ENCODE measurements at places on chromosomes 1 and 21.

- no peak for DNase-seq
These were observed 139.9 kb downstream of the TPR start for GRCh38 chr1:186234976-186235686.

DNA sequence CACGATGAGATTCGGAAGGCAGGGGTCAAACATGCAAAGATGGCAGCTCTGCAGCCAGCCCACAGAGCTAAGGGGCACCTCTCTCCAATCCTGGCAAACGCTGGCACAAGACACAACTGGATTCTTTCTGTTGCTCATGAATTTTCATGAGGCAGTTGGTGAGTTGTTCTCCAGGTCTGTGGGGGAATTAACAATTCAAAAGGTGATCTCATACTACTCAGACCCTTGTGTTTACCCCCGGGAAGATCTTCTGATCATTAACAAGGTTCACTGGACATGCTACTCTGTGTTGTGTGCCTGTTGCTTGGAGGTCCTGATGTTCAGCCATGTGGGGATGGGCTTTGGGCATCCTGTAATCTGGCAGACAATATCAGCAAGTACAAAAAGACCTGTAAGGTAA, 128.9 kb downstream of the HHAT start:
- no peak for DNase-seq

- DNase-seq, result peak; percentile 63
These were observed 1.4 kb downstream of the TENT5B start for GRCh38 chr1:27011058-27011764.

- no peak for DNase-seq
These were observed 115.5 kb downstream of the MIS18A start for GRCh38 chr21:32163386-32163785.

GRCh38 chr1:110210604-110211495, 736 bp downstream of the KCNC4 start:
- peak; percentile 28 for DNase-seq

- no peak for DNase-seq
These were observed 159.8 kb downstream of the TGFBR3 start for GRCh38 chr1:91725989-91726721.

DNA sequence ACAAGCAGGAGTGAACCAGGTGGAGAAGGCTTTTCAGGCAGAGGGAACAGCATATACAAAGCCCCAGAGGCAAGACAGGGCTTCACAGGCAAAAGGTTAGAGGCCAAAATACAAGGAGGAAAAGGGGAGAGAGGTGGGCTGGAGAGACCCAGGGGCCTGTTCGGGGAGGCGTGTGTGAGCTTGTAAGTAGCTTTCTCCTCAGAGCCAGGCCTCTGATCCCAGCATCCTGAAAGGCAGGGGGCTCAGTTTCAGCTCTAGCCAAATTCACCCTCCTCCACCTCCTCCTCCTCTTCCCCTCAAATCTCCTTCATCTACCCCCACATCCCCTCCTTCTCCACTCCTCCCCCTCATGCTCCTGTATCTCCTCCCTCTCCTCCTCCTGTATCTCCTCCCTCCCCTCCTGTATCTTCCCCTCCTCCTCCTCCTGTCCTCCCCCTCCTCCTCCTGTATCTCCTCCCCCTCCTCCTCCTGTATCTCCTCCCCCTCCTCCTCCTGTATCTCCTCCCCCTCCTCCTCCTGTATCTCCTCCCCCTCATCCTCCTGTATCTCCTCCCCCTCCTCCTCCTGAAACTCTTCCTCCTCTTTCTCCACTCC, 148.6 kb downstream of the ST6GALNAC5 start:
- DNase-seq, result no peak

DNA sequence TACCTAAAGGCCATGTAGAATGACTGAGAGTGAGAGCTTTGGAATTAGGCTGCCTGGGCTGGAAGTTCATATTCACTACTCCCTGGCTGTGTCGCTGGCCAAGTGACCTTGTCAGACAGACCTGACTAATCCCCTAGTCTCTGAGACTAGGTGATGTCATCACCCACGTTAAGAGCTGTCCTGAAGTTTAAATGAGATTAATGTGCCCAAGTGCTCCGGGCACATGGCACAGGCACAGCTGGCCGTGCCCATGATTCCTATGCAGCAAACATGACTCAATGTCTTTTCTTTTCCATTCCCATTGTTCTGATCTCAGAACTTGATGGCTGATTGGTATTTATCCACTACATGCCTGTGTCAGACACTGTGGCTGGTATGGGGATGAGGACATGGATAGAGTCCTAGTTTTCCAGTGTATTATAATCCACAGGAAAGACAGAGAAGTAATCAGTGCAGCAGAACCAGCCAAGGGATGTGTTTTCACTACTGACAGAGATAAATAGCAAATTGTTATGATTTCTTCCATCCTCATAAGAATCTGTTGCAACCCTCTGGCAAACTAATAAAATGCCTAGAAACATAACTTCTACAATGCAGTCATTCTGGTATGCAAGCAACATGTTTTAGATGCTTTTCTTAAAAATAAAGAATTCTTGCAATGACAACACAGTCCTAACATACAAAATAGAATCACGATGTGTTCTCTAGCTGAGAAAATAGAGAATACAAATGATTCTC, 180.9 kb downstream of the PCP4 start:
- peak; percentile 7 for DNase-seq

DNA sequence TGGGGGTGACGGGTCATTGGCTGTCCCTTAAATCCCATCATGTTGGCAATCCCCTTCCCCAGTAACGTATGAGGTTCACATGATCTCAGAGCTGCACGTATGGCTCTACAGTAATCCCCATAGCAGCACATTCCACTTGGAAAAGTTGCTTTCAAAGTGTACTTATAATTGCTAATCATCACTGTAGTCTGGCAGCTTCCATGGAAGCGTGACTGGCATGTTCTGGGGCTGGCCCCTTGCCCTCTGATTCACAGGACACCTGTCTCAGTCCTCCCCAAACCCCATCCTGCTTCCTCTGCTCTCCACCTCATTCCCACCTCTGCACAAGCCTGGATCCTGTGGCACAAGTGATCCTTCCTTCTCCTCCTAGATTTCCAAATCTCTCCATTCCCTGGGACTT, 102.2 kb downstream of the TSEN15 start:
- DNase-seq, result no peak

DNA sequence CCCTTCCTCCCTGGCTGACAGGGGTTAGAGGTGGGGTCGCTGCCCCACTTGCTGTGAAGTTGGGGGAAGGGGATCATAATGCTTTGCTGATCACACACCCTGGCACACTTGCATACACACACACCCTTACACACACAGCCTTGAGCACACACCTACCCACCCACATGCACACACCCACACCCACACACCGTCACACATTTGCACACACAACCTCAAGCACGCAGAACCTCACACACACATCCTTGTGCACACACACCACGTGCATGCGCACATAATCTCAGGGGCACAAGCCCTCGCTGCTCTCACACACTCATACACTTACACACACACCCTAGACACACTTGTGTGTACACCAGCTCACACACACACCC, 16.4 kb upstream of the TNFRSF8 start:
- DNase-seq, result no peak

DNA sequence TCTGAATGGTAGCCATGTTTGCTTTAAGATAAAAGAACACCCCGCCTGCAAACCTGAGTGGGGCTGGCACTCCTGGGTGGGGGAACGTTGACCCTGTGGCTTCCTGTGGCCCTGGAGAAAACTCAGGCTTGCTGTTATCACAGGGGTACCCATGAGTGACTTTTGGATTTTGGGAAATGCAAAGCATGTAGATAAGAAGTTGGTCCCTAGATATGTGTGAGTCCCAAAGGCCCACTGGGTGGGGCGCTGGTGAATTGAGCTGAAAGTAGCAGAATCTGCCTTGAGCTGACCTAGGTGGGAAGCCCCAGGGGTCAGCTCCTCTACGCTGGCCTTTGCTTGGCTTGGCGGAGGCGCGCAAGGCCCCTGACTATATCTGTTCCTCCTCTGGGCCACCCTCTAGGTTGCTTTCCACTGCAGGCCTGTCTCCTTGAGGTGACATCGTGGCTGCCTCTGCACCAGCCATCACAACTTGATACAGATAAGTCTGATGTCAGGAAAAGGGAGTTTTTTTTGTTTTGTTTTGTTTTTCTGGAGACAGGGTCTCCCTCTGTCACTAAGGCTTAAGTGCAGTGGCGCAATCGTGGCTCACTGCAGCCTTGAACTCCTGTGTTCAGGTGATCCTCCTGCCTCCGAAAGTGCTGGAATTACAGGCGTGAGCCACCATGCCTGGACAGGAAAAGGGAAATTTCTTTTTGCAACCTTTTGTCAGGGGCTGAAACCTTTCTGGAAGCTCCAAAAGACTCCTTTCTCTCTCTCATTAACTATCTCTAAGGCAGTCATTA, 72.2 kb downstream of the AGPAT3 start:
- DNase-seq, result no peak

DNA sequence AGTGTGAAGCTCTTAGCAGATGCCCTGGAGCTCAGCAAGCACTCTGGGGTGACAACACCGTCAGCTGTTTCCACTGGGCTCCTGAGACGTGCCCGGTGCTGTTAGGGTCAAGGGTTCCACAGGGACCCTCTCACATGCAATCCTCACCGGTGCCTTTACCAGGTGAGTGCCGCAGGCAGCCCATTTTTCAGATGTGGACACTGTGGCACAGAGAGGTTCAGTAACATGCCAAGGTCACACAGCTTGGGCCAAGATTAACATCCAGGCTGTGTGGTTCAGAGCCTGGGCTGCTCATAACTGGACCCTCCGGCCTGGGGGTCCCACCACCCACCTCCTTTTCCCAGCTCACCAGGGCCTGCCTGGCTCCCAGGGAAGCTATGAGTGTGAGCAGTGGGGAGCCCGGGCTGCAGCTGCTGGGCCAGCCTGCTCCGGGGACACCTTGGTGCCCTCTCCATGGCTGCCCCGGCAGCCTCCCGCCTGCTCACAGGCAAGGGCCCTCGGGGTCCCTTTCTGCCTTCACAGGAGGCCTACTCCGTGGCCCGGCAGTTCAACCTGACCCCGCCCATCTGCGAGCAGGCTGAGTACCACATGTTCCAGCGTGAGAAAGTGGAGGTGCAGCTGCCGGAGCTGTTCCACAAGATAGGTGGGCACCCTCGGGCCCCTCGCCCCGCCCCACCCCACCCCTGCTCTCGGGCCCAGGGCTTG, 49.3 kb downstream of the KCNAB2 start:
- no peak for DNase-seq

DNA sequence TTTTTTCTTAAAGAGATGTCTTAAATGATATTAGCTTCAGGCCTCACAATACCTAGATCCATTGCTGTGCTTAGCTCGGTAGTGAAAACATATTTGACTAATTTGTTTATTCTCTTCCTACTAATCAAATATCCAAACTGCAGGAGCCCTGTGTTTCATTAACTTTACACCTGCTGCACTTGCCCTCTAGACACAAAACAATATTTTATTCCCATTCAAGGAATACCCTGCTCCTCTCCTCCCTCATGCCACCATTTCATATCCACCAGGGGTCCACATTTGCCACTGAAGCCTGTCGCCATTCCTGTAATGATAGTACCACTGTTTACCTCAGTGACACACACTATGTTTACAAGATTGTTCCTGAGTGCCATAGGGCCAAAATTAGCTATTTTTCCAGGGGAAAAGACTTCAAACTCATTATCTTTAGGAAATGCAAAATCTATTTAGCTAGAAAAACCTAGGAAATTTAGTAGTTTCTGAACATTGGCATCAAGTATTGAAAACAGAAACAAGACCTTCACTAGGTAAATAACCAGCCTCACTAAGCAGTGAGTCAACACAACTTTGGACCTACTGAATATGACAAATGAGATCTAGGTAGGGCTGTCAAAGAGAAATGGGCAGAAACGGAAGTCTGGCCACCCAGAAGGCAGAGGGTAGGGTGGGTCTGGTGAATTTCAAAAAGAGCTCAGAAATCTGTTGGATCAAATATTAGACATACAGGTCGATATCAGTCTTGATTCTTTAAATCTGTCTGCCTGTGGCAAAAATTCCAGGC, 134.6 kb upstream of the KCNK1 start:
- DNase-seq, result no peak

- DNase-seq, result no peak
These were observed 101.1 kb downstream of the MACF1 start for GRCh38 chr1:39305555-39305954.

DNA sequence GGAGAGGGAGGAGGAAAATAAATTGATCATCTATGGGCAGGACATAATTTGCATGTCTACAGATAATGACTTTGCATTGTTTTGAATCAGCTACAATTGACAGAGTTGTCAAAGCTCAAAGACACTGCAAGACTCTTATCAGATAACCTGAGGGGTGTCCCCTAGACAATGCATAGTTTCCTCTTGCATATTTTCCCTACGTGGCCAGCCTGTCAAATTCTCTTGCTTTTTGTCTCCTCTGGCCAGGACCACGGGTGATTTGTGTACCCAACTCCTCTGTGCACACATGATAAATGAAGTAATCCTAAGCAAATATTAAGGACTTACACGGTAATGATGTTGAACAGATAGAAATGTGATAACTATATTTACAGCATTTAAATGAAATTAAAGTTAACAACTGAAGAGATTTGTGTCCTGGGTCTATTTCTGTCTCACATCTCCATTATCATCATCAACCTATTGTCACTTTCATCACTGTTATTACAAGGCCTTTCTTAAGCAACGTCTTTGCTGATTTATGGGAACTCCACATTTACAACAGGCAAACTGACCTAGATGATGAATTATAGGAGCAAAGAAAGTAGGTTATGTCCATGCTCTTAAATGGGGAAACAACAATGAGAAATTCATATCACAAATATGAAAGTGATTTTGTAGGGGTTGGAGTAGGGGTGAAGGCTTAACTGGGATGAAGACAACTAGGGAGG, 18.8 kb downstream of the BATF3 start:
- DNase-seq, result no peak

DNA sequence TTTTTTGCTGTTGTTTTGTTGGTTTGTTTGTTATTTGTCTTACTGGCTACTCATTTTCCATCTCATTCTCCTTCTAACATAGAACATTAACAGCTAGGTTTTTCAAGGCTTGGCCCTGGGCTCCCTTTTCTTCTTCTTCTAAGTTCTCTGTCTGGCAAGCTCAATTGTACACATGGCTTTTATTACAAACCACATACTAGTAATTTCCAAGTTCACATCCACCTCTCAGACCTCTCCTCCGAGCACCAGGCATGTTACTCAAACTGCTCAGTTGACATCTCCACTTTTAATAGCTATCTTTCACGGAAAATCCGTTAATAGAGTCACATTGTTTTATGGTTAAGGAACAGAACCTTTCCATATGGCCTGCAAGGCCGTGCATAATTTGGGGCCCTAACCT, 736.9 kb upstream of the ADAMTS5 start:
- DNase-seq, result no peak

DNA sequence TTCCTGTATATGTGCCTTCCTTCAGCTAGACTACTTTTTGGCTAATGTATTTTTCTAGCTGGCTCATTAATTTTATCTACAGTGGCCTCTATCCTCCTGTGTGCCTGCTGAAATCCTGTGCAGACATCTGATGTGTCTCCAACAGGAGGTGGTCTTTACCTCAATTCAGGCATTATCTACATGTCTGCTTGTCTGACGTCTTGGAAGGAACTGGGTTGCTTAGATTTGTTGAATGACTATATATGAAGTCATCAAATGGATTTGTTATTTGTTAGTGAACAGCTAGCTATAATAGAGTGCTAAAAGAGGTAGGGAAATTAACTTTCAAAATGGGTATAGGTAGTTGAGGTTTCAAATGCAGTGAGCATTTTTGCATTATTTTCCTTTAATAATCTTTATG, 6.7 kb downstream of the RPL5 start:
- DNase-seq, result no peak

Measured in LoVo (cell line).